ENCODE measurements at places on chromosomes 6 and 20. TPM values are rescaled to one million over a fixed set of nuclear protein-coding genes. Genes with fewer than 3 reads are reported as not detected.

- DNase-seq: peak; percentile 64
Measured at GRCh38 chr6:4055420-4056041, 23.4 kb downstream of the FAM217A start.

The SLC35D3 gene
- under 0.01 TPM for total RNA-seq

GRCh38 chr6:39880594-39880993 is 53.7 kb downstream of the MOCS1 start:
- DNase-seq: no peak

DNA sequence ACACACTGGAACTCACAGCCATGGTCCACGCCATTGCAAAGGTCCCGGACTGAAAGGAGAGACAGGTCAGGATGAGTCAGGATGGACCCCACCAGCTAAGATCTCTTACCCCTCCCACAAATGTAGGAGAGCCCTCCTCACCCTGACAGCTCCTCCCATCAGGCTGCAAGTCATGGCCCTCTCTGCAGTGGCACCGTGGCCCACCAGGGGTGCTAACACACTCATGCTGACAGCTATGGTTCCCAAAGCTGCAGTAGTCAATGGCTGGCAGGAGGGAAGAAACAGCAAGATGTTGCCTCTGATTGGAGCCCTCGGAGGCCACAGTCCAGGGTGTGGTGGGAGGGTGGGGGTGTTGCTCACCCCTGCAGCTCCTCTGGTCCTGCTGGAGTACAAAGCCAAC is 5.7 kb upstream of the RBPJL start:
- DNase-seq: no peak

DNA sequence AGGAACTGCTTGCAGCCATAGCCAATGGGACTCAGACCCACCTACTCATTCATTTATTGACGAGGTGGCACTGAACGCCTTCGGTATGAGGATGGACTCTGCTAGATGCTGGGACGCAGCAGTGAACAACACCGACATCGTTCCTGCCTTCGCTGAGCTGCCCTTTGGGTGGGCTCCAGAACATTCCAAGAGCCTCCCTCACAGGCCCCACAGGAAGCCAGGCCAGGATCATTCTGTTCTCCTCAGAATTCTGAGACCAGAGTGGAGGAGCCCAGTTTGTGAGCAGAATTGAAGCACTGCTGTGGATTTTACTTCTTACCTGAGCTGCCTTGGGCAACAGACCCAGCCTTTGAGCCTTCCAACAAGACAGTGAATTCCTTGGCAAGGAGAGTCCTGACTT is 82.1 kb downstream of the KCNB1 start:
- no peak for DNase-seq

GRCh38 chr6:27812805-27813492 is 99.2 kb downstream of the OR2B2 start:
- peak; percentile 5 for DNase-seq

DNA sequence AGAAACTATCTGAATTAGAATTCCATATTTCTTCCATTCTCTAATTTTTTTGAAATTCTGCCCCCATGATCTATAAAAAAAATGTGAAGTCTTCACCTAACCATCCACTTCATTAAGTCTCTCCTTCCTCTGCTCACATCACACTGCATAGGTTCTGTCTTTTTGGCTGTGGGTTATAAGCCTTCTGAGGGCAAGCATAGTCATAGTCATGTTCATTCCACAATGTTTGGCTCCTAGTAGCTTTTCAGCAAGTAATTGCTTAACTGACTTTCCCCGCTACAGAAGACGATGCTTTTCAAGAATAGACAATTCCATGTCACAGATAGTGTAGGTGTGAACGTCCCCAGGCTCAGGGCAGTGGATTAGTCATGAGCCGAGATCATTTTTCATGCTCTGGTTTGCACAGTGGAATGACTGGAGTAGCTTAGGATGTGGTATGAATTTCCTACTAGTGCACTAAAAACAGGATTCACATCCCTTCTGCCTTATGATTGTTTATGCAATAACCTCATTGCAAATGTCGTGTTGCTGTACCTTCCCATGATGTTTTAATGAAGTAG is 29.1 kb downstream of the WRNIP1 start:
- DNase-seq: no peak

The NKAIN4 gene
- not detected for total RNA-seq
